Cardiac fibroblast (primary cell): ENCODE measurements at places on chromosomes 7 and 10.

GRCh38 chr7:64868499-64868898 lies 34.6 kb upstream of the ZNF273 start:
- DNase-seq, result no peak

DNA sequence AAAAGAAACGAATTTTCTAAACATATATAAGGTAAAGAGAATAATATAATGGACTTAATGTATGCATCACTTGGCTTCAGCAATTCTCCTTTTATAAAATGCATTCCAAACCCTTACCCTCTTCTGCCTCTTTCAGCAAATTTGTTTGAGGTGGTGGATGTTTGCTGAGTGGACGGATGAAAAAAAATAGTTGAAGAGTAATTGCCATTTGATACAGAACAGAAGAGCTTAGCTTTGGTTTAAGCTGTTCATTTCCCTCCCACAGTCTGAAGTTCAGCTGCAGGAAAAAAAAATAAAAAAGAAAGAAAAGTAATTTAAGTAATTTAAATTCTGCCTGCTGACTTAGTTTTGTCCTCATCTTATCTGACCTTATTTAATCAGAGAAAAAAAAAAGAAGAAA lies 138.6 kb downstream of the GALNT17 start:
- no peak for DNase-seq

DNA sequence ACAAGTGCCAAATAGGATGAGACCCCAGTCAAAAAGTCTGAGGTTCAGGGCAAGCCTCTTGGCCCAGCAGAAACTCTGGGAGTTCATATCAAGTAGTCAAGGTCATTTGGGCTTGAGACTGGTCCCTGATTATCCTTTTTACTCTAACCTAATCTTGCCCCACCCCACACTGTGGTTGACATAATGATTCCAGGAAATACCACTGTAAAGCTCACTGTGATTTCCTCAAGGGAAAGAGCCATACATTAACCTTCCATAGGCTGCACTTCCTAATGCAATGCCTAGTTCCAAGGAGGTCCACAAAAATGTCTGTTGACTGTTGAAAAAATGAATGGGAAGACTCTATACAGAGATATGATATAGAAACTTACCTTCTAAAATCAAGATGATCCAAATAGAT lies 52.9 kb upstream of the CHCHD3 start:
- no peak for DNase-seq

DNA sequence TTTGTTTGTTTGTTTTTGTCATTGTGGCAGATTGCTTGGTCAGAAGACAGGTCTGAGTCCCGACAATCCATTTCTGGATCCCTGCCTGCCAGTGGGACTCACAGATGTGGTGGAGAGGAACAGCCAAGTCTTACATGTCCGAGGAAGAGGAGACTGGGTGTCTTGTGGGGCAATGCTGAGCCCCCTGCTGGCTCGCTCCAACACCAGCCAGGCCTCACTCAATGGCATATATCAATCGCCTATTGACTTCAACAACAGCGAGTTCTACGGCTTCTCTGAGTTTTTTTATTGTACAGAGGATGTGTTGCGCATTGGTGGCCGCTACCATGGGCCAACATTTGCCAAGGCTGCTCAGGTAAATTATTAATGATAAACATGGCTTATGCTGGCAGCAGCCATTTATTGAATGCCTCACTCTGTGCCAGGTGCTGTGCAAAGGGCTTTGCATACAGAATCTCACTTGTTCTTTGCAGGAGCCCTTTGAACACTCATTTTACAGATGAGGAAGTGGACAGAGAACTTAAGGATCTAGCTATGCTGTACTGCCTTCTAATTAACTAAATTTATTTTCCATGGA lies 33.3 kb downstream of the COX15 start:
- DNase-seq, result no peak

GRCh38 chr7:20798081-20798693 lies 11.5 kb upstream of the SP8 start:
- peak; percentile 24 for DNase-seq

- DNase-seq, result no peak
These were observed 80.0 kb downstream of the ARID5B start for GRCh38 chr10:61981460-61981859.

DNA sequence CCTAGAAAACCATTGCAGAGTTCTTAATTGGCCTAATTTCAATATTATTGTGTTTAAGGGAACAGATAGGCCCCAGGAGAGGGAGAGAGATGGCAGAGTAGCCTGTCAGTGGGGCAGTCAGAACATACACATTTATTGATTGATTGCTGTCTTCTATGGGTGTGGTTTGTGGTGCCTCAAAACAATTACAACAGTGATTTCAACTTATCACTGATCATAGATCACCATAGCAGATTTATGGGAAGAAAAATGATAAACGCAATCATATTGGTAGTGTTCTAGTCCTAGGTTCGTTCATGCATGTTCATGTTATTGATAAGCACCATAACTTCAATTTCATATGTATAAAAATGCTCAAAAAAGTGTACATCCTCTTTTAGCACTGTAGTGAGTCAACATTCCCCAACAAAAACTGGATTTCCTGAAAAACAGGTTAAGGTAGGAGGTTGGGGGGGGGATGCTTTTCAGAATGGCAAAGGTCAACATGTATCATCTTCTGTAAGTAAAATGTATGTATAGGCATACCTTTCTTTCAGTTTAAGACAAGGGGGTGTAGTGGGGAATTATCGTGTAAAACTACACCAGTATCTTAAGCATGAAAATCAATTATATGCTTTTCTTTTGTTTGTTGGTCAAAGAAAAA lies 1.1 kb upstream of the TNKS2 start:
- DNase-seq, result no peak

DNA sequence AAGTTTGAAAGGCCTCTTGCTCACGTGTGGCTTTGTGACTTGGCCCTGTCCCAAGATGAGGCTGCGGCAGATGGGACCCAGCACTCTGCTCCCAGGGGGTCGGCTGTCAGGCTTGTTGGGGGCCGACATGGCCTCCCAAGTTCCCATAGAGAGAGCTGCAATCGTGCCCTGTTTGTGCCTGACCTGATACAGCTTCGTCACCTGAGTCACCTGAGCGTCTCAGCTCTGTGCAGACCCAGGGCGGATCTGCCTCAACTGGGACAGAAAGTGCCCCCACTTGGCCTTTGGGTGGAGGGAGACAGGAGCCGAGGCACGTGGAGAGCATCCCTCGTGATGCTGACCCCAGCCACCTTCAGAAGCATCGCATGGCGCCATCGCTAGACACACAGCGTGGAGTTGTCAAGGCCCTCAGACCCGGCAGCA lies 21.7 kb downstream of the PAPOLB start:
- no peak for DNase-seq

GRCh38 chr10:11546581-11546980 lies 64.9 kb downstream of the USP6NL start:
- peak; percentile 17 for DNase-seq

DNA sequence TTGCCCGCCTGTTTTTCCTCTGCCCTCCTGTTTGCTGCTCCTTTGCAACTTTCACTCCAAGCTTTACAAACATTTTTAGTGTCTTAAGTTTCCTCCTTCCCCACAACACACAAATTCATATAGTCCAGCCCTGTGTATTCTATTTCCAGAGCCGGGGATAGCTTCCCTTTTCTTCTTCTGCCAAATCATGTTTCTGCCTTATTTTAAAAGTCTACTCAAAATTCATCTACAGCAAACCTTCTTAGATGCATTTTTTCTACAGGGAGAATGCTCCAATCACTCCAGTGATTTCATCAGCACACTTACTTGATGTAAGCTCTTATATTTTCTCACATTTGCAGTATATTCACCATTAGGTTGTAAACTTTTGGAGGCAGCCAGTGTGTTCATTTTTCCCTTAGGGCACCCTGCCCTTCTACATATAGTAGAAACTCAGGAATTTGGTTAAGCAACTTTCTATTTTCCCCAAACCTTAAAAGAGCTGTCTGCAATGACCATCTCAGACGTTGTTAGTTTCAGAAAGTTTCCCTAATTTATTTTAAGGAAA lies 12.4 kb upstream of the ACTA2 start:
- no peak for DNase-seq

GRCh38 chr7:30323006-30323355 lies 38.6 kb downstream of the ZNRF2 start:
- no peak for DNase-seq

DNA sequence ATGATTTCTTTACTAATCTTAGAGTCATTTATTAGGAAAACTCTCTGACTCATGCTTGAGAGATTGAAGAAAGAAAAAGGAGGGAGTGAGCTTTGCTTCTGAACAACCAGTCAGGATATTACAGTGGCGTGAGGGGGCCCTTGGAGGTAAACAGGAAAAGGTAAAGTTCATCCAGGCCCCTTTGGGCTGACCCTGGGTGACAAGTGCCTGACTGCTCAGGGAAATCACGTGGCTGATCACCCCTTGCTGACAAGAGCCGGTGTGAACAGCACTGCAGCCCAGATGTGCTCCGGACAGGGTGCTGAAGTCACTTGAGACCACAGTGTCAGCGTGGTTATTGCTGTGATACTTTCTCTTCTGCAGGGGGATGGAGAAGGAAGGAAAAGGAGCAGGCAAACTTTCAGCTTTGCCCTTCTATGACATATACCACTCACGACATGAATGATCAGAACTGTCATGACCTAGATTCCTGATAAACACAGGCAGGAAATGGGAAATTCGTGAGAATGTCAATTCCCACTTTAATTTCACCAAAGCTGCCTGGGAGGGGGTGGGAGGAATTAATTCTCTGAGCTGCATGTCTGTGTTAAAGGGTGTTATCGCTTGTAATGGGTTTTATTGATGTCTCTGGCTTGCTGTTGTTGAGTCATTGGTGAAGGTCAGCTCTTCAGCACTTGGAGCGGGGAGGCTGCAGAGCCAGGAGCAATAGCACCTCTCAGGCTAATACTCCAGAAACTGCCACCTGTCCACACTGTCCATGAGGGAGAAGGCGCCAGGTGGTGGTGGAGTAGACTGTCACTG lies 139.8 kb upstream of the AOAH start:
- no peak for DNase-seq

DNA sequence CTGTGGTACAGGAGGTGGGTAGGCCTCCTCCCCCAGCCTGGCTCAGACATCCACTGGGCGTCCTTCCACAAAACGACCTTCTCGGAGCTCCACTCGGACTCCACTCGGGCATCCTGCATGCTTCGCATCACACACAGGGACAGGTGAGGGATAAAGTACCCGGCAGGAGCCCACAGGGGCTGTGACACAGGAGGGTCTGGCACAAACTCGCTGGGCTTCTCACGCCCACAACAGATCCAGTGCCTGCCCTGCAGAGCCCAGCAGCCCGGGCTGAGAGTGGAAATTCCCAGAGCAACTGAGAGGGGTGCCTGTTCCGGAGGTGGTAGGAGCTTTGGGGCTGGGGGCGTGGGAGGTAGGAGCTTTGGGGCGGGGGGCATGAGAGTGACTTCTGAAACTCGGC lies 108.4 kb downstream of the MKI67 start:
- DNase-seq, result no peak

- no peak for DNase-seq
These were observed 40.5 kb upstream of the HERPUD2 start for GRCh38 chr7:35735396-35735795.

DNA sequence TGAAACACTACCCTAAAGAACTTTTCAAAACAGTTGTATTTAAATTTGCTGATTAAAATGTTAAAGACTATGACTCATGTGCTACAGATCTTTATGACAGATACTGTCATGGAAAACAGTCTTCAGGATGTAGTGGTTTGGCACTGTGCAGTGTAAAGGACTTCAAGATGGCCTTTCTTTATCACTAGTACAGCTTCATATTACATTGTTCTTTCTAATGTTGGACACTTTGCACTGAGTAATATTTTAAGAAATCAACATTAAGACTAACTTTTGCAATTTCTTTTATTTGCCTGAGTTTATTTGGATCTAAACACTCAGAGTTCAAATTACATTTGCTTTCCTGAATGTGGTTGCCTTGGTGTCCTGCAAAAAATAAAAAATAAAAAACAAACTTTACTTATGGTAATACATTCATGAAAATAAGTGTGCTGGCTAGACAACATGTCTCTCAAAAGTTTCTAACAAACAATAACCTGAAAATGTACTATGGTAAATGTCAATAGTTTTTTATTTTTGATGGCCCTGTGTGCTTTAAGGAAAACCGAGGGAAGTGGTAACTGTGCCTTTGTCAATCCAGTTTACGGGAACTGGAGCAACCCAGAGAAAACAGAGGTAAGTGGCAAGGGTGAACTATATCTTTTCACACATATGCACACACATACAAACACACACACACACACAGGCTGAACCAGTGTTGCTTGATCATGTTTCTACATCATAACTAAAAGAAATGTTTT lies 85.9 kb upstream of the PLXDC2 start:
- peak; percentile 47 for DNase-seq

- no peak for DNase-seq
These were observed 70.2 kb downstream of the ZNF467 start for GRCh38 chr7:149703044-149703650.

GRCh38 chr10:14971867-14972448 lies 12.8 kb downstream of the MEIG1 start:
- peak; percentile 34 for DNase-seq

DNA sequence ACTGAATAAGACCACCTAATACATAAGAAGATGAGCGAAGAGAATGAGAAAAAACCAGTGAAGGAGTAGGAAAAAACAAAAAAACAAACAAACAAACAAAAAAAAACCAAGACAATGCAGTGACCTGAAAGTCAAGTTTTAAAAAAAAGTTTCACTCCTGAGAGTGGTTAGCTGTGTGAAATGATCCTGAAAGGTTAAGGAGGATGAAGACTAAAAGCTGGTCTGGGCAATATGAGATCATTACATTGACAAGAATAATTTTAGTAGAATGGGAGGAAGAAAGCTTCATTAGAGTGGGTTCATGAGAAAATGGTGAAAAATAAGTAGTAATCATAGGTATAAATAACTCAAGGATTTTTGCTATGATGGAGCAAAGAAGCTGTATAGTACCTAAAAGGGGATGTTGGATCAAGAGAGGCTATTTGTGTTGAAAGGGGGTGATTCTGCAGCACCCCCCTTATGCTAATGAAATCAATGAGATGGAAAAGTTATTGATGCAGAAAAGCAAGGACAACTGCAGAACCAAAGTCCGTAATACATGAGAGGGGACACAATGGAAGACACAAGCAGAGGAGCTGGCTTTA lies 80.2 kb downstream of the KMT2C start:
- no peak for DNase-seq

GRCh38 chr7:36430186-36430585 lies 40.5 kb downstream of the ANLN start:
- DNase-seq, result peak; percentile 5

DNA sequence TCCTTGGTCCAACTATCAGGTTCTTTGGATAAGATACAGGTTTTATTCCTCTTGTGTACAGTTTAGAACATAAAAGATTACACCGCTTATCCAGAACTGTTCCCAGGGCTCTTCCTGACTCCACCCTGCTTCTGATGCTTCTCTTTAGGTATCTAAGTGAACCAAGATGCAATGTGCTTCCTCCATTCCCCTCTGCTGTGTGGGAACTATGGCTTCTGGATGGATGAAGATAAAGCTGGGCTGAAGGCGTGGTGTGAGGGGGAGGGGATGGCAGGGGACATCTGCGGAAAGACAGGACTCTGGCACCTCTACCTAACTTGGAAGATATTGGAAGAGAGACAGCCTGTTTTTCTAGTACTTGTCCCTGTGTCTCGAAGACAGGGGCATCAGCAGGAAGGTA lies 209.9 kb upstream of the TBX20 start:
- no peak for DNase-seq

GRCh38 chr7:98470485-98471240 lies 69.8 kb upstream of the BAIAP2L1 start:
- DNase-seq, result no peak

- peak; percentile 85 for DNase-seq
These were observed 176.2 kb downstream of the PTEN start for GRCh38 chr10:88039496-88040200.

GRCh38 chr10:96417441-96417840 lies 58.6 kb upstream of the OPALIN start:
- no peak for DNase-seq

- DNase-seq, result peak; percentile 22
These were observed 315.1 kb downstream of the TNS3 start for GRCh38 chr7:47266799-47267198.
